ENCODE measurements at places on chromosomes 5 and 9. TPM values are rescaled to one million over a fixed set of nuclear protein-coding genes. Genes with fewer than 3 reads are reported as not detected.

Gene BHMT2
- not detected for polyA plus RNA-seq

Gene TTLL11
- polyA plus RNA-seq: 6.1 TPM

Gene PCDHA8
- polyA plus RNA-seq: not detected

Gene F12
- polyA plus RNA-seq: 0.94 TPM

Measured in CD4-positive, CD25-positive, alpha-beta regulatory T cell (primary cell).